DMS153 (cell line): ENCODE measurements at places on chromosomes 4 and X.

GRCh38 chrX:8906299-8906938 lies 105.2 kb upstream of the FAM9A start:
- DNase-seq, result no peak

DNA sequence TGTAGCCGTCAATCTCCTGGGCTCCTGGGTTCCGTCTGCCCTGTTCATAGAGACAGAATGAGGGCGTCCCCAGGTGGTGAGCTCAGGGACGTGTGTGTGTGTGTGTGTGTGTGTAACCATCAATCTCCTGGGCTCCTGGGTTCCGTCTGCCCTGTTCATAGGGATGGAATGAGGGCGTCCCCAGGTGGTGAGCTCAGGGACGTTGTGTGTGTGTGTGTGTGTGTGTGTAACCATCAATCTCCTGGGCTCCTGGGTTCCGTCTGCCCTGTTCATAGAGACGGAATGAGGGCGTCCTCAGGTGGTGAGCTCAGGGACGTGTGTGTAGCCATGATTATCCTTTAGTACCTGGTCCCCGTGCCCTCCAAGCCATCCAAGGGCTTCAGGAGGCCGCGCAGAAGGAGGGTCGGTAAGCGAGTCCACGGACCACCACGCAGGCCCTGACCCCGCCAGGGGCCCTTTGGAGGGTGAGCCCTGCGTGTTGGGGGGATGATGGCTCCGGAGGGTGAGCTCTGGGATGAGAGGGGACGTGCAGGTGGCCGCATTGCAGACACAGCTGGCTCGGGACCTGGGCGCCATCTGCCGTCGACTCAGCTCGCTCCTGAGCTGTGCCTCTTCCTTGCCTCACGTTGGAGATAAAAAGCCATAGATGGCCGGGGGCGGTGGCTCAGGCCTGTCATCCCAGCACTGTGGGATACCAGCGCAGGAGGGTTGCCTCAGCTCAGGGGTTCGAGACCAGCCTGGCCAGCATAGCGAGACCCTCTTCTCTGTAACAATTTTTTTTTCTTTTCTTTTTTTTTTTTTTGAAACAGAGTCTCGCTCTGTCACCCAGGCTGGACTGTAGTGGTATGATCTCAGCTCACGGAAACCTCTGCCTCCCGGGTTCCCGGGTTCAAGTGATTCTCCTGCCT lies 5.4 kb upstream of the GTPBP6 start:
- DNase-seq, result no peak

DNA sequence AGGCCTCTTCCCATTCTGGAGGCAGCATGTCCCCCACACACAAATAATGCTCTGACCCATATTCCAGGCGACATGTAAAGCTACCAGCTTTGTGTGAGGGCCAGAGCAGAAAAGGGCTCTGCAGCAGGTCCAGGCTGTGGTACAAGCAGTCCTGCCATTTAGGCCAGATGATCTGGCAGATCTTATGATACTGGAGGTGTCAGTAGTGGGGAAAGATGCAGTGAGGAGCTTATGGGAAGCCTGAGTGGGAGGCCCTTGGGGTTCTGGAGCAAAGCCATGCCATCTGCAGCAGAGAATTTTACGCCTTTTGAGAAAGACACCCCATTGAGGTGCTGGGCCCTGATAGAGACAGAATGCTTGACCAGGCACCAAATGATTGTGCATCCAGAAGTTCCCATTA lies 7.7 kb downstream of the SYN1 start:
- no peak for DNase-seq

DNA sequence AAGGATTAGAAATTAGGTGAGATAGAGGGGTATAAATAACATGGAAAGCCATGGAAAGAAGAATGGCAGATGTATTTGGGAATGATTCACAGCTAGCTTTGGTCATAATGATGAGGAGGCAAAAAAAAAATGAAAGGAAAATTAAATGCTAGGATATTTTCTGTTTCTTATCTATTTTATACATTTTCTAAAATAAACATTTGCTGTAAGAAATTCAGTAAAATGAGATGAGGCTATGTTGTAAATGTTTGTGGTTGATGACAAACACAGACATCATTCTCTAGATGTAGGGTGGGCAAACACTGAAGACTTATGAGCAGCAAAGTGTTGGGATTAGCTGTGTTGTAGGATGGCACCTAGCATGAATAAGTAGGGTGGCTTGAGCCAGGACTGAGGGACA lies 407.1 kb downstream of the IL15 start:
- no peak for DNase-seq

GRCh38 chr4:41613821-41614220 lies 75.9 kb downstream of the LIMCH1 start:
- no peak for DNase-seq

DNA sequence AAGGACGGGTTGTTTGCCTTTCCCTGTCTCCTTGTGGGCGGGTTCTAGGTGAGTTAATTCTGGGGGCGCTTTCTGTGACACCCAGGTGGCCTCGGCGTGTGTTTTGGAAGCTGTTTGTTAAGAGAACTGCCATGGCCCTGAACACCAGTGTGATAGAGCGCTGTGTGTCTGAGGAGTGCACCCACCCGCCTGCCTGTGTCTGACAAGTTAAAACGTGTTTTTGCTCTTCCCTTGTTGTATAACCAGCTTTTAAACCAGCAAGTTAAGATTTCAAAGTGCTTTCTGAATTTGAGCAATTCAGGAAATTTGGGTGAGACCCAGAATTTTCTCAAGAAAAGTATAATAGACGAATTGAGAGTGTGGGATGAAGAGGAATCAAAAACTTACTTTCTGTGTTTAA lies 55.2 kb upstream of the HGFAC start:
- DNase-seq, result no peak

GRCh38 chr4:25694466-25694865 lies 38.8 kb downstream of the SLC34A2 start:
- no peak for DNase-seq

GRCh38 chr4:74656596-74656995 lies 137.7 kb downstream of the BTC start:
- DNase-seq, result no peak

GRCh38 chrX:129743821-129744220 lies 5.0 kb downstream of the XPNPEP2 start:
- no peak for DNase-seq
